ENCODE measurements at places on chromosomes 5 and 9.

DNA sequence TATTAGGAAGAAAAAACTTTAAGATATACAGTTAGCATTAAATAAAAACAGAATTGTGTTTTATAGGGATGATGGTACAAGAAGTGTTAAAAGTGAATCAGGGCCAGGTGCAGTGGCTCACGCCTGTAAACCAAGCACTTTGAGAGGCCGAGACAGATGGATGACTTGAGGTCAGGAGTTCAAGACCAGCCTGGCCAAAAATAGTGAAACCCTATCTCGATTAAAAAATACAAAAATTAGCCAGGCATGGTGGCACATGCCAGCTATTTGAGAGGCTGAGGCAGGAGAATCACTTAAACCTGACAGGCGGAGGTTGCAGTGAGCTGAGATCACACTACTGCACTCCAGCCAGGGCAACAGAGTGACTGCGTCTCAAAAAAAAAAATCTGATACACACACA lies 282.9 kb upstream of the ATP10B start:
- no peak for DNase-seq

- no peak for DNase-seq
Observed at GRCh38 chr5:14962604-14963003, 91.0 kb upstream of the ANKH start.

DNA sequence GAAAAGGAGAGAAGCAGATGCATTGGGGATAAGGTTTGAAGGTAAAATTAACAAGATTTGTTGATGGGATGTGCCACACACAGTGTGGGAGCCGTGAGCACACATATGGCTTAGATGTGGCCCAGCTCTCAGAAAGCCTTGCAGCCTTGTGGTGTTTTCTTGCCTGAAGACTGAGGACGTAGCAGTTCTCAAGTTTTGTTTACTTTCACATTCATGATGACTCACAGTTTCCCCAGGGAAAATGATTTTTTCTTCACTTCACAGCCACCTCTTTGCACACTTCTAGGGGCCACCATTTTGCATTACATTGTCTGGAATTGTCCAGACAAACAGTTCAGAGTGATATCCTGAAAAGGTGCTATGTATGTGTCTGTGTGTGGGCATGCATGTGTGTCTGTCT lies 126.2 kb downstream of the BASP1 start:
- DNase-seq, result no peak

- DNase-seq, result no peak
Observed at GRCh38 chr9:108951578-108951977, 17.4 kb downstream of the ABITRAM start.

DNA sequence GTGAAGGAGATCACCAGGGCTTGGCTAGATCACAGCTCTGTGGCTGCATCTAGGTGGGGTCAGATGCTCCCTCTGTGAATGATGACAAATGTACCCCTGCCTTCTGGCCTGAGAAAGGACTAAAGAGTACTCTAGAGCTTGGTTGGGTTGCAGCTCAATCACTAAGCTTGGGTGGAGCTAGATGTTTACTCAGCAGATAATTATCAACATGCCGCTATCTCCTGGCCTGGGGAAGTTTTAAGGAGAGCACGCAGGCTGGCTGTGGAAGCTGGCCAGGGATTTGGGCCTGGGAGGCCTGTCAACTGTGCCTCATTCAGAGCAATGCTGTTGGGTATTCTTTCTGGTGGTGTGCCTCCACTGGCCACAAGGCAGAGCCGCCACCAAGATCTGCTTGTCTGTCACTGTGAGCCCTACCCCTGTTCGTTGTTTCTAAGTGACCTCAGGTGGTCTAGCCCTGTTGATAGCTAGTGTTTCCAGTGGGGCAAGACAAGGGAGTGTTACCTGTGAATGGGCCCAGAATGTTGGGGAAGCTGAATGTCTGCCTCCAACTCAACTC lies 181.7 kb downstream of the ADGRV1 start:
- no peak for DNase-seq

DNA sequence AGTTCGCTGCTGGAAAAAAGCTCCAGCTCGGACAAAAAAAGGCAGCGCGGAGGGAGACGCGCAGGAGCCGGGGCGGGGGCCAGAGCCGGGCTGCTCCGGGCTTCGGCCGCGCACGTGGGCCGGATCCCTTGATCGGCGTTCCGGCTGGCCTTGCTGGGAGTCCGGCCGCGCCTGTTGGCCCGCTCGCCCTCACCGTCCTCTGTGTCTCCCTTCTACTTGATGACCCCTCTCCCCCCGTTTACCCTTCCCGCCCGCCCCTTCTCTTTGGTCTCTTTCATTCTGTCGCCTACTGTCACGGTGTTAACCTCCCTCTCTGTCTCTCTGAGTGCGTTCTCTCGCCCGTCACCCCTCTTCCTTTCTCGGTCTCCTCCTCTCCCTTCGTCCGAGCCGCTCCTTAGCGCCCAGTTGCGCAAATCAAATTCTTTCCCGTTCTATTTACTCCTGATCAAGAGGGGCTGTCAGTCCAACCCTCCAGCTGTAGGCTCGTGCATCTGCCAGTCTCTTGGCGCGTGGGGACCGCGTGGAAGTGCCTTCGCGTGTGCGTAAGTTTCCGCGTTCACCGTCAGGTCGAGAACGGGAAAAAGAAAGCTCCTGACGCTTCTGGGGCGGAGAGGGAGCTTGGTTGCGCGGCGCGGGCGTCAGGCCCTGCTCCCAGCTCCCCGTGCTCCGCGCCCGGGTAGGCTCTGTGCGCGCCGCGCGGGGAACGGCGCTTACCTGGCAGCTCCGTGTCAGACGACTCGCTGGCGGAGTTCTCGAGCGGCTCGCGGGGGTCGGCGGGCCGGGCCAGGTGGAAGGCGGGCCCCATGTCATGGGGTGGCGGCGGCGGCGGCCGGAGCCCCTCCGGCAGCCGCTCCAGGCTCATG lies 798 bp downstream of the PITX1 start:
- no peak for DNase-seq

DNA sequence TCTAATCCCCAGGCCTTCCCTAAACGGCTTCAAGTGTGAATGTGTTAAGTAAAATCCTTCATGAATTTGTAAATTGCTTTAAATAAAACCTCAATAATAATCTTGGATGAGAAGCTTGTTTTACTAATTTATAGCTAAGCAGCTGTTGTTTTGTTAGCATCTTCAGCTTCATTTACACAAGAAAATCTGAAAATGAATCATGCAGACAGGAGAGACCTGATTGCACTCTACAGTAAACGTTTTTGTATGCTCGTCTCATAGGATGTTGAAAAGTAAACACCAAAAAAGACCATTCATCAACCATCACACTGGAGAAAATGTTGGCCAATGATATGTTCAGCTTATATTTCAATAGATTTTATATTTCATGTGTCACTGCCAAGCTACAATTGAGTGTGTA lies 40.4 kb upstream of the MAP3K1 start:
- no peak for DNase-seq

GRCh38 chr9:70701163-70701562 lies 286.7 kb upstream of the KLF9 start:
- DNase-seq, result no peak

DNA sequence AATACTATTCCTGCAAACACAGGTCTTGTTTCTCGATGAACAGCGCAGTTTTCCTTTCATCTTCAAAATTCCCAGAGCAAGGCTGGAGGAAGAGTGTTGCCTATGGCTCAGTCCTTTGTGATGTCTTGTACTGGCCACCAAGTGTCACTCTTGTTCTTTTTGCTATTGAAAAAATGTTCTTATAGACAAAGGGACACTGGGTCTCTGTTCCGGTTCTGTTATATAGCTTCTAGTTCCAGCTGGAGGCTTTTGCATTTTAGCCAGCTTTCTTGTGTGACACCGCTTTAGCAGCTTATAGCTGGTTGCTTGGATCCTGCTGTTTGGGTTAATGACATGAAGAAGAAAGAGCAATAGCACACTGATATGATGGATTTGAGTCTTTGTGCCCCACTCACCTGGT lies 343.7 kb upstream of the KCNN2 start:
- no peak for DNase-seq

GRCh38 chr5:174272671-174273070 lies 227.2 kb downstream of the NSG2 start:
- DNase-seq, result no peak

DNA sequence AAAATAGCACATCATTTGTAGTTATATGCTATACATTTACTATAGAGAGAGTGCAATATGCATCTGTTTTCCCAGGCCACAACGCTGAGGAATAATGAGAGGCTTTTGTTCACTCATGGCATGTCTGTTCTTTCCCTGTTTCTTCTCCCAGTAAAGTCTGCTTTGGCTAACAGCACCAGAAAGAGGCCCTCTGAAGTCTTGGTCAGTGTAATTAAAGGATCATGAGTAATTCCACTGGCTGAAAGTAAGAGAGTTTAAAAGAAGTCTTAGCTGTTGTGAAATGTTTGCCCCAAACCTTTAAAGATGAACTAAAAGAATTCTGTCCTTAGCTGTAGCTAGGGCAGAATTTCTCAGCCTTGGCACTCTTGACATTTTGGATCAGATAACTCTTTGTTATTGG lies 228.8 kb downstream of the TLE4 start:
- DNase-seq, result no peak

DNA sequence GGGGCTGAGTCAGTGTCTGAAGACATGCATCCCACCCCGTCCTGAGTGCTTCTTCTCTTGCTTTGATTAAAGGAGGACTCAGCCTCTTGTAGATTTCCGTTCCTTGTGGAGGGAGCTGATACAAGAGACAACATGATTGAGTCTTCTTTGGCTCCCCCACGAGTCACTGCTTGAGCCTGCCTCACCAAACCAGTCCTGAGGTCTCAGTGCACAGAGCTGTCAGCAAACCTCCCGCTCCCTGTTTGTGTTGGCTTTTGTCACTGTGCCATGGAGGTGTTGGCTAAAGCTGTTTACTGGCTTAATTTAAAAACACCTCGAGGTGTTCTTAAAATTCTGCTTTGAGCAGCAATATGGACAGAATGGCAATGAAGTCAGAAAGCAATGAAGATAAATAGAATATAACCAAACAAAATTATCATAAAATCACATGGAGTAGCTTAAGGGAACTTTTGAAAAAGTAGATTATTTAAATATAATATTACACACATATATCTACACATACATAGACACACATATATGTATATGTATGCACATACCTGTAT lies 234.1 kb upstream of the ANKRD55 start:
- no peak for DNase-seq

All from activated naive CD8-positive, alpha-beta T cell treated with anti-CD3 and anti-CD28 coated beads, Interleukin-2, amount 50 U/mL, for 16 hours (primary cell).